ENCODE measurements at places on chromosomes 3 and 15.

DNA sequence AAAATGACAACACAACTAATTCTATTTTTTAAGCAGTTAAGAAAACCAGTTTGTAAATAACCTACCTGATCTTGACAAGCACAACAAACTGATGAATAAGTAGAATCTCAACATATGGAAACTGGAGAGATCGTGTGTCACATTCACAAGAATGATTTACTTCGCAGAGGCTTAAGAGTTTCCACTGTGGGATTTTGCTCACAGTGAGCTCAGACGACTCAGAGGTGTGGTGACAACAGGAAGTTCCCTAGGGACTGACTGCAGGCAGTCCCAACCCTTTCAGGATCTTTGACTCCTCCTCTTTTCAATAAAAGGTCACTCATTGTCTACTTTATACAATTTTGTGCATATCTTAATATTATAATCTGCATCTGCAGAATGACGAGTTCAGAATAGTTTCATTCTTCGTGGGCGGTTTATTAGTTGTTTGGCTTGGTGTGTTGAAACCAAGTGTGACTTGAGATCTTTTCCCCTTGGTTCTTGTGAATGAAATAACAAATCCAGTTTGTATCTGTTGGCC is at the start of gene LIPH:
TSS of gene LIPH (minus strand) at position 231 of the 520 bp plus-strand sequence. CDS start at position 114, 117 bp downstream.
- DNase-seq: no peak

GRCh38 chr15:100758555-100758954 is 121.1 kb upstream of the ALDH1A3 start:
- DNase-seq: no peak

DNA sequence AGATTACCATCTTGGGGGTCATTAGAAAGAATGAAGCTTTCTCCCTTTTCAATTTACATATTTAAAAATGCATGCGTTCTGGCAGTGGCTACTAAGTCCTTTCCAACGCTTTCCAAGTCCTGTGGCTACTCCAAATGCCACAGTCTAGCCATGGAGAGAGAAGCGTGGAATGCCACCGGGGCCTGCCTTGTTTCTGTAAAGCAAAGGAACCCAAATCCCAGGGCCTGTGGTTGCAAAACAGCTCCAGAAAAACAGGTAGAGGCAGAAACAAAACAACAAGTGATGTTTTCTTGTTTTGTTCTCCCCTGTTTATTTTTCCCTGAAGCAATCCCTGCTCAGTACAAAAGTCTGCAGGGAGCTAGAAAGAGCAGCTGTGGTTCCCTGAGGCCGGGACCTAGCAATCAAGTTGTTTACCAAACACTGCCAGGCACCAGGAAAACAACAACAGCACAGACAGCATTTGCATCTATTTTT is 85.5 kb downstream of the FOXP1 start:
- DNase-seq: no peak

DNA sequence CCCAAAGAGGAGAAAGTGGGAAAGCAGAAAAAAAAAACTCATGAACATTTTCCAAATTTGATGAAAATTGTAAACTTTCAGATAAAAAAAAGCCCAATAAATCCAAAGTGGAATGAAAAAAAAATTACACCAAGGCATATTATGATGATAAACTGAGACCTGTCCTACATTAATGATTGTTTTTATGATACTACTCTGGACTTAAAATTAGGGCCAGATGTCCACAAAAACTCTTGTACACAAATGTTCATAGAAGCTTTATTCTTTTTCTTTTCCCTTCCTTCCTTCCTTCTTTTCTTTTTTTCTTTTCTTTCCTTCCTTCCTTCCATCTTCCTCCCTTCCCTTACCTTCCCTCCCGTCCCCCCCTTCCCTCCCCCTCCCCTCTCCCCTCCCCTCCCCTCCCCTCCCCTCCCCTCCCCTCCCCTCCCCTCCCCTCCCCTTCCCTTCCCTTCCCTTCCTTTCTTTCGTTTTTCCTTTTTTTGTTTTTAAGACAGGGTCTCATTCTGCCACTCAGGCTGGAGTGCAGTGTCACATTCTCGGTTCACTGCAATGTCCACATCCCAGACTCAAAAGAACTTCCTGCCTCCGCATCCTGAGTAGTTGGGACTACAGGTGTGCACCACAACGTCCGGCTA is 243.9 kb downstream of the MEIS2 start:
- DNase-seq: no peak

GRCh38 chr3:48301800-48302166 is 31.7 kb downstream of the SPINK8 start:
- DNase-seq: no peak

- DNase-seq: peak; percentile 68
Measured at GRCh38 chr3:194447161-194447560, 39.6 kb downstream of the ATP13A3 start.

DNA sequence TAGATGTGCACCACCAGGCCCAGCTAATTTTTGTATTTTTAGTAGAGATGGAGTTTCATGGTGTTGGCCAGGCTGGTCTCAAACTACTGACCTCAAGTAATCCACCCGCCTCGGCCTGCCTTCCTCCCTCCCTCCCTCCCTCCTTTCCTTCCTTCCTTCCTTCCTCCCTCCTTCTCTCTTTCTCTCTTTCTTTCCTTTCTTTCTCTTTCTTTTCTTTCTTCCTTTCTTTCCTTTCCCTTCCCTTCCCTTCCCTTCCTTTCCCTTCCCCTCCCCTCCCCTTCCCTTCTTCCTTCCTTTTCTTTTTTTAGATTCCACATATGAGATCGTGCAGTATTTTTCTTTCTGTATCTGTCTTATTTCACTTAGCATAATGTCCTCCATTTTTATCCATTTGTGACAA is 81.3 kb downstream of the FAM81A start:
- no peak for DNase-seq

DNA sequence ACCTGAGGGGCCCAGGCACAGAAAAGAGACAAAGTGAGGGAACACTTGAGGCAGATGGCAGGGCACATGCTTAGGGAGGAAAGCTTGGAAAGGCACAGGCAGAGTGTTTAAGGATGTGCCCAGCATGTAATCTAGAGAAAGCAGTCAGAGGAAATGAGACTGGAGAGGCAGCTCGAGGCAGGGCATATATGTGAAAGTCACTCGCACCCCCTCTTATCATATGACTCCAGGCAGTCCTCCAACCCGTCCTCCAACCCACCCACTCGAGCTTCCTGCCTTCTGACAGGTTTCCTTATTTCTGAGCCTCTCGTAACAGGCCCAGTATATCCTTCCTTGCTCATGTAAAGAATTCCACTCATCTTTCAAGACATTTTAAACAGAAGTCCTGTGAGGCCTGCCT is 294.0 kb downstream of the SOX2 start:
- DNase-seq: no peak

- DNase-seq: no peak
Measured at GRCh38 chr15:82040390-82040789, 5.4 kb downstream of the MEX3B start.
